ENCODE measurements at places on chromosomes 3 and 15. TPM values are rescaled to one million over a fixed set of nuclear protein-coding genes. Genes with fewer than 3 reads are reported as not detected.

Gene ERC2
- 0.11 TPM for total RNA-seq

Gene CD200R1
- total RNA-seq, result 12.3 TPM

Gene SMCO1
- total RNA-seq, result not detected

Gene GOLGA6L26
- not detected for total RNA-seq

Gene CCR8
- total RNA-seq, result 12.6 TPM

Gene ALPK3
- total RNA-seq, result 0.30 TPM

Gene MANF
- total RNA-seq, result 212 TPM

Gene TMEM40
- not detected for total RNA-seq

Gene DGKG
- not detected for total RNA-seq

Gene GRK7
- total RNA-seq, result not detected

Gene SEMA3G
- 0.16 TPM for total RNA-seq

Gene RPL15
- total RNA-seq, result 1,503 TPM

Gene SAMD7
- not detected for total RNA-seq

Gene DPH6
- total RNA-seq, result 13.9 TPM

Gene CAPN3
- total RNA-seq, result 3.1 TPM

Gene CD80
- total RNA-seq, result 9.6 TPM

Gene HRG
- not detected for total RNA-seq

Gene PRKCI
- 21.7 TPM for total RNA-seq

Gene COX5A
- 281 TPM for total RNA-seq

Gene NR2E3
- not detected for total RNA-seq

Gene C15orf62
- 1.4 TPM for total RNA-seq

Gene CD47
- 140 TPM for total RNA-seq

Gene TM4SF4
- not detected for total RNA-seq

Gene CCR9
- total RNA-seq, result not detected

Gene ABI3BP
- total RNA-seq, result not detected

Gene POLQ
- total RNA-seq, result 37.1 TPM

Gene EXD1
- not detected for total RNA-seq

Gene ITGA11
- total RNA-seq, result 0.64 TPM

Gene NEK11
- total RNA-seq, result 1.7 TPM

Gene TRPM1
- total RNA-seq, result not detected

Gene COMMD2
- 31.7 TPM for total RNA-seq

Gene SKOR1
- total RNA-seq, result 0.18 TPM

Gene MNS1
- total RNA-seq, result 0.16 TPM

Gene CATSPER2
- total RNA-seq, result 6.9 TPM

Gene REC114
- not detected for total RNA-seq

Gene MORC1
- not detected for total RNA-seq

Gene CLASP2
- 54.3 TPM for total RNA-seq

Gene RASGRP1
- total RNA-seq, result 116 TPM

Gene MESP2
- total RNA-seq, result not detected

Gene TIPIN
- 29.3 TPM for total RNA-seq

Gene TBCCD1
- total RNA-seq, result 16.0 TPM

Gene ERICH6
- not detected for total RNA-seq

Gene ARNT2
- total RNA-seq, result not detected

Gene ZNF80
- total RNA-seq, result 1.00 TPM

Gene APPL1
- total RNA-seq, result 41.3 TPM

Gene BFSP2
- 1.0 TPM for total RNA-seq

Gene FOXP1
- 113 TPM for total RNA-seq

Gene AADACL2
- total RNA-seq, result not detected

Gene GREM1
- total RNA-seq, result not detected

Gene PDZRN3
- total RNA-seq, result not detected

Gene SLC12A1
- total RNA-seq, result not detected

Gene CFAP20DC
- total RNA-seq, result 1.7 TPM

Data from T-helper 2 cell treated with Interferon-gamma antibody and Interleukin-4, amounts not matched to agents 100 ng/mL and 5 ng/mL, for 36 hours (primary cell).